Activated CD4-positive, alpha-beta T cell treated with anti-CD3 and anti-CD28 coated beads, Interleukin-2, amount 50 U/mL, for 48 hours (primary cell): ENCODE measurements at places on chromosomes 5 and 9.

GRCh38 chr9:107358986-107359385 is 75.9 kb downstream of the RAD23B start:
- DNase-seq, result no peak

DNA sequence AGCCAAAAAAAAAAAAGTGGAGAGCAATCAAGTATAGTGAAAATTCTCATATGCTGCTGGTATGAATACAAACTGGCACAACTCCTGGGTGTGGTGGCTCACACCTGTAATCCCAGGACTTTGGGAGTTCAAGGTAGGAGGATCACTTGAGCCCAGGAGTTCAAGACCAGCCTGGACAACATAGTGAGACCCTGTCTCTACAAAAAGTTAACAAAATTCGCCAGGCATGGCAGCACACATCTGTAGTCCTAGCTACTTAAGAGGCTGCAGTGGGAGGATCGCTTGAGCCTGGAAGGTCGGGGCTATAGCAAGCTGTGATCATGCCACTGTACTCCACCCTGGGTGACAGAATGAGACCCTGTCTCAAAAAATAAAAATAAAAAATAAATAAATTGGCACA is 51.7 kb downstream of the FNIP1 start:
- DNase-seq, result no peak

GRCh38 chr5:96253140-96253539 is 179.9 kb downstream of the PCSK1 start:
- DNase-seq, result no peak

GRCh38 chr9:131288217-131288616 is 1.3 kb upstream of the PLPP7 start:
- no peak for DNase-seq

DNA sequence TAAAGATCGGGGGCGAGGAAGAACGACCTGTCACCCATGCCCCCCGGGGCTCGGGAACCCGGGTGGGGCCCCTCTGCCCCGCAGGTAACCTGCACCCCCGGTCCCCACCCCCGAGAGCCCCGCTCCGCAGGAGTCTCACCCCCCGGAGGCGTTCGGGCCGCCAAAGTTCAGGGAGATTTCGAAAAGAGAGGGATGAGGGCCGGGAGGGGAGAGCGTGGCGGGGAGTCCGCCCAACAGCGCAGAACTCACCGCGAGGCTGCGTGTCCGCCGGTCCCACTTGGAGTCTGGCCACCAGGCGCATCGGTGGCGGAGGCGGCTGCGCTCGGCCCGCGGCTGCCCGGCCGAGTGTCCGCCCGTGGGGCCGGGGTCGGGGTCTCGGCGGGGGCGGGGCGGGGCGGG is at the start of gene PHF19:
TSS of gene PHF19 (minus strand) at position 347 of the 399 bp plus-strand sequence. CDS start 2,447 bp downstream, outside the sequence.
- peak; percentile 67 for DNase-seq

GRCh38 chr9:131801810-131802209 is 61.9 kb upstream of the RAPGEF1 start:
- no peak for DNase-seq

DNA sequence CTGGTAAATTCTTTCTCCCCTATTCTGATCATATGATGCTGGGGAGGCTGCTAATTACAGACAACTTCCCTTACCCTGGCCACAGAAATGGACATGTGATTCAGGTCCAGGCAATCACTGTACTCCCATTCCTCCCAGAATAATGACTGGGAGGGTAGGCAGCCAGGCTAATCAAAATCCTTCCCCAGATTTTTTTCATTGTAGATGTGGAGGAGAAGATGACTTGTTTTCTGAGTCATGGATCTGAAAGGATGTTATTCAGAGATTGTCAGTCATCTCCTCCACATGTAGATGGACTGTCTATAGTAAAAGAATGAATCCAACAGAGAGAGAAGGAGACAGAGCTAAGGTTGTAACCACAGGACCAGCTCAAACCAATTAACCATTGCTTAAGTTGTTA is 123.9 kb upstream of the PUM3 start:
- DNase-seq, result no peak

DNA sequence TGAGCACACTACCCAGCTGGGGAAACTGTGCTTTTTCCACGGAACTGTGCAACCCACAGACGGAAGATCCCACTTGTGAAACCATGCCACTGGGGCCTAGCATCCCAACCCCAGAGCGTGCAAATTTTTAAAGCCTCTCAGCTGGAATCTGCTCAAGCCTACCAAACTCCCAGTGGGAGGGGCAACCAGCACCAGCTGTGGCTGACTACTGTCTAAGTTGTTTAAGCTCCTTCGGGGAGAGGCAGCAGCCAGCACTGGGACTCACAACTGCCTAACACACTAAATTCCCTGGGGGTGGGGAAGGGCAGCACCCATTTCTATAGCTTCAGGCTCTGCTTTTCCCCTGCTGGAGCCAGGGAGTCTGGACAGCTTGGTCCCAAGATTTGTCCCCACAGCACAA is 287.6 kb upstream of the MSX2 start:
- DNase-seq, result no peak

- DNase-seq, result no peak
Observed at GRCh38 chr5:19855031-19855430, 133.0 kb downstream of the CDH18 start.

DNA sequence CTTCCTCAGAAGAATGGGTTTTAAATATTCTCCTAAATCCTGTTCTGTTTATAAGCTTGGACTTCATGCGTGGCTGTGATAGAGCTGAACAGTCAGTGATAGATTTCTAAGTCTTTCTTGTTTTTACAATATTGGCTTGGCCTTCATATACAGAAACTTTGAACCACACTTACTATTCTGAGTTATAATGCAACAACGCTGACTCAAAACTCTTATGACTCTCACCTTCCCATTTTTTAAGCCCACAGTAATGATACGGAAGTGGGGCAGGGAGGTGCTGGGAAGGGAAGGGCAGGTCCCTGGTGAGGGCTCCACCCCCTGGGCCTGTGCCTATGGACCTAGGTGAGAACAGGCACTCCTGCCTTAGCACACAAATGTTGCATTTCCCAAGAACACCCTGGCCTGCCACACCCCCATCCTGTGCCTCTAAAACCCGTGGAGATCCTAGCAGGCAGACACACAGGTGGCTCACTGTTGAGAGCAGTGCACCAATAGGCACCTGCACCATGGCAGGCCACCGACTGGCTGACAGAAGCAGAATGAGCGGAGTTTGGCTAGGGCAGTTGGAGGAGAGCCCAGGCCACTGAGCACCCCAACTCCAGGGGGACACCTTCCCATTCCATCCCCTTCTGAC is 376.7 kb downstream of the GABRG2 start:
- no peak for DNase-seq

GRCh38 chr9:136011703-136012496 is 50.7 kb upstream of the UBAC1 start:
- DNase-seq, result no peak

DNA sequence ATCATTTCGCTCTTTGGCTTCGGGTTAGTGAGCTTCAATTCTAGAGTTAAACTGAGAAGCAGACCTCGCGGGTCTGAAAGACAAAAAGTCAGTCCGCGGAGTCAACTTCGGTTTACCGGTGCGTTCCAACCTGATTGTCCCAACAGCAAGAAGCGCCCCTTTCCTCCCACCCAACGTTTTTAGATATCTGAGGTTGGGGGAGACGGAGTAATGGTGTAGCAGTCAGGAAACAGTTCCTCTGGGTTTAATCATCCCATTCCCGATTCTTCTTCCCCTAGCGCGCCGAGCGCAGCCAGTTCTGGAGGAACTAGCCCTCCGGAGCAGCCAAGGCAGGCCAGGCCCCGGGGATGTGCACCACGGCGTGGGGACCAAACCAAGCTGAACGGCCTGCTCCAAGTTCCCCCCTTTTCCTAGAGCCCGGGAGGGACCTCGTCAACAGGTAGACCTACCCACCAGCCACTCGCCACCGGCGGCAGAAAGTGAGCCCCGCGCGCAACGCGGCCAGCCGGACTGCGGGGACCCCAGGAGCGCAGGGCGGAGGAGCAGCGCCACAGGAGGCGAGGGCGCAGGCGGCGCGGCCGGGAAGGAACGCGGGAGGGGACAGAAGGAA is 622 bp upstream of the ISL1 start:
- DNase-seq, result no peak

DNA sequence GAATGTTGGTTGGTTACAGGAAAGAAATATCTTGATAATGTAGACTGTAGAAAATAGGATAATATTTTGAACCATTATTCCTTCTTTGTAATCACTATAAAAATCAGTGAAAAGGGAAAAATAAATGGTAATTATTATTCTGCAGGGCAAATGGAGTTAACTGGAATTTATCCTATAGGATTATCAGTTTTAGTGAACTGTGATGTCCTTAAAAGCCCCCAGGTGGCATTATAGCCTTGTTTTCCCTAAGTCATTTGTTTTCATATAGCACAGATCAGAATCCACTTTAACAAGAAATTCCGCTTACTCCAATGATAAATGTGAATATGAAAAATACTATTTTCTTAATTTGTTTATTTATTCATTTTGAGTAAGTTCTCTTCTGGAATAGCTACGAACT is 26.2 kb upstream of the WDR41 start:
- no peak for DNase-seq

DNA sequence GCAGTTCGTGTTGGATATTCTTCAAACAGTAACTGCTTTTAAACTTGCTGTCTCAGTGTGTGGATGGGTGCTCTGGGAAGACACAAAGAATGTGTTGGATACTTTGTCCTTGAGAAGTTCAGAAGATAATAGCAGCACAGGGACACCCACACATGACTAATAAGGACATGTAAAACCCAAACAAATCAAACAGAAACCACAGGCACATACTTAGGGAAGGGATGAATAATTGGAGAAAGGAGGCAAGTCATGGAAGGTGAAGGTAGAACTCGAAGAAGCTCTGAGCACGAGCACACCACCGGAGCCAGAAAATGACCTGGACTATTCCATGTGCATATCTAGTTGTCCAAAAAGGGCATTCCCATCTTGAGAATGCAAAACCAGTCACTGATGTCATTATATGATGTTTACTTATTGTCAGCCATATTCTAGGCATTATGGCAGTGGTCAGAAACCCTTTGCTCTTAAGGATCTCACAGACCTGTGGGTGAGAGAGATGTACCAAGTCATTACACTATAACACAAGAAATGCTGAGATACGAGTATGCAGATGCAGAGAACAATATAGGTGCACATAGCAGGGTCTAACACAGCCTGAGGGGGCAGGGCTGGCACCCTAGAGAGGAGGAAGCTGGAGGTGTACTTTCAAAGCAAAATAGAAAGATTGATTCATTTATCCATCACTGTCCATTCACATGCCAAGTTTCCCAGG is 152.9 kb downstream of the PIK3R1 start:
- peak; percentile 16 for DNase-seq

DNA sequence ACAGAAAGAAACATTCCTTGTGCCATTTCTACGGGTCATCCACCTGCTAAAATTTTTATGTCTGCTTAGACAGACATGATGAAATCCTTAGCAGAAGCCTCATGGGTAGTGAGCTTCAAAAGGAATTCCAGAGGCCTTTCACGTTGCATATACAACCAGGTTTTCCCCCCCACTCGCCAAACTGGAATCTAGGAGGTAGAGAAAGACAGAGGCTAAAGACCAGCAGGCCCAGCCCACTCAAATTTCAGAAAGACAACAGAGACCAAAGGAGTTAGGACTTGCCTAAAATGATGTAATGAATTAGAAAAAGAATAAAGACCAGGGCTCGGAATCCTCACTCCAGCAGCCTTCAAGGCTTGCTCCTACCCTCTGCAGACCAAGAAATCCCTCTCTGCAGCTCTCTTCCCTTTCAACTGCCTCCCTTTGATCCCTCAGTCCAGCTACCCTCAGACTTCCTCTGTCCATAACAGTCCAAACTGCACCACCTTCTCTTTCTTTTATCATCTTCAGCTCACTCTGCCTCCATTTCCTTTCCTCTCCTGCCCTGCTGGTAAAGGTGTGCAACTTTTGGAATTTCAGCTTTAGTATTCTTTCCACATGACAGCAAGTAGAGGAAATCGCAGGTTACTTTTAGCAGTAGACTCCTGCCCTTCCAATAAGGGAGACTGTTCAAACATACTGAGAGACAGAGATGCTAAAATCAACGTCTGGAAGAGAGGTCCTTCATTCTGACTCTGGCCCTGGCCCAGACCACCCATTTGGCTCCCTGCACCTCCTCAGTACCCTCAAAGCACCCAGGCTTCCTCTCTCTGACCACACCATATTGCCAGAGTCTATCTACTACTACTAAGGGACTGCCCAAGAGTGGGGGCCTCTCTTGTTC is 8.9 kb downstream of the B4GALT1 start:
- DNase-seq, result no peak

DNA sequence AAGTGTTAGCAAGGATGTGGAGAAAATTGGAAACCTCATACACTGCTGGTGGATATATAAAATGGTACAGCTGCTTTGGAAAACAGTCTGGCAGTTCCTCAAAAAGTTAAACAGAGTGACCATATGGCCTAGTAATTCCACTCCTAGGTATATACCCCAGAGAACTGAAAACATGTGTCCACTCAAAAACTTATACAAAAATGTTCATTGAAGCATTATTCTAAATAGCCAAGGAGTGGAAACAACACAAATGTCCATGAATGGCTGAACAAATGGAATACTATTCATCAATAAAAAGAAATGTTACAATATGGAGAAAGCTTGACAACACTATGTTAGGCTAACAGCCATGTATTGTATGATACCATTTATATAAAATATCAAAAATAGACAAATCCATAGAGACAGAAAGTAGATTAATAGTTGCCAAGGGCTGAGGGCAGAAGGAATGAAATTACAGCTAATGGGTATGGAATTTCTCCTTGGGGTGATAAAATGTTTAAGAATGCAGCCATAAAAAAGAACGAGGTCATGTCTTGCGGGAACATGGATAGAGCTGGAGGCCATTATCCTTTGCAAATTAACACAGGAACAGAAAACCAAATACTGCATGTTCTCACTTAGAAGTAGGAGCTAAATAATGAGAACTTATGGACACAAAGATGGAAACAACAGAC is 33.6 kb upstream of the FBP1 start:
- no peak for DNase-seq

- DNase-seq, result peak; percentile 8
Observed at GRCh38 chr9:133656211-133657119, 20.3 kb downstream of the DBH start.

DNA sequence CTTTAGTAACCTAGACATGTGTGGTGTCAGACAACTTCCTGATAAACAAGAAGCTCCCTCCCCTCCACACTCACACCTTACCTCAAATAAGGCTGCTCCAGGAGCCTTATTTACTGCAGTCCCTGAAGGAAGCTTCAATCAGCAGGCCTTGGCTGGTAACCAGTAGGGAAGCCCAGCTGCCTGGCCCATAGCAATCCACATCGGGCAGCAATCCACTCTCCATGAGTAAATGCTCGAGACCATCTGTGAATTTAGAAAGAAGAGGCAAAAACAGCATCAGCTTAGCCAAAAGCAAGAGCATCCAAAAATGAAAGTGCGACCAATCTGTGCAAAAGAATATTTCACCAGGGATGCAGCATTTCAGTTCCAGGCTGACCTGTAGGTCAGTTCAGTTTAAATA is 213.3 kb upstream of the TUSC1 start:
- DNase-seq, result no peak

GRCh38 chr9:74379718-74380117 is 117.4 kb upstream of the RORB start:
- DNase-seq, result no peak

GRCh38 chr9:93677641-93678136 is 101.3 kb downstream of the PHF2 start:
- no peak for DNase-seq

- no peak for DNase-seq
Observed at GRCh38 chr9:108258640-108259039, 597.1 kb downstream of the ACTL7B start.
